Parietal lobe (tissue), 2 donors: ENCODE measurements at places on chromosomes 3 and 15. TPM values are rescaled to one million over a fixed set of nuclear protein-coding genes. Genes with fewer than 3 reads are reported as not detected.

The ROPN1 gene
- total RNA-seq, result not detected

The YEATS2 gene
- total RNA-seq, result 133 TPM

The RAMAC gene
- total RNA-seq, result 23.5 TPM

The RRP9 gene
- 13.1 TPM for total RNA-seq

The PLA2G4E gene
- total RNA-seq, result not detected

The EDEM1 gene
- total RNA-seq, result 16.9 TPM

The C15orf62 gene
- 0.31 TPM for total RNA-seq

The ACP3 gene
- 0.63 TPM for total RNA-seq
